ENCODE measurements at places on chromosomes 3 and 15.

GRCh38 chr3:148759430-148759829 lies 61.7 kb downstream of the AGTR1 start:
- H3K4me1 ChIP-seq = no peaks in the 10 kb centered on the region
- no peak overlapping the region for H3K27ac ChIP-seq
- DNase-seq = no peak
- no peak overlapping the region for H3K4me3 ChIP-seq

GRCh38 chr3:127679534-127680145 lies 6.9 kb downstream of the ABTB1 start:
- H3K4me1 ChIP-seq = peaks cover 14% of the 10 kb centered on the region
- DNase-seq = no peak
- no peak overlapping the region for H3K4me3 ChIP-seq
- H3K36me3 ChIP-seq = peaks cover 2% of the 10 kb centered on the region

- H3K27ac ChIP-seq = no peak overlapping the region
- no peaks in the 10 kb centered on the region for H3K27me3 ChIP-seq
- no peaks in the 10 kb centered on the region for H3K4me1 ChIP-seq
- no peak overlapping the region for H3K4me3 ChIP-seq
Observed at GRCh38 chr3:168333410-168333935, 237.7 kb upstream of the GOLIM4 start.

DNA sequence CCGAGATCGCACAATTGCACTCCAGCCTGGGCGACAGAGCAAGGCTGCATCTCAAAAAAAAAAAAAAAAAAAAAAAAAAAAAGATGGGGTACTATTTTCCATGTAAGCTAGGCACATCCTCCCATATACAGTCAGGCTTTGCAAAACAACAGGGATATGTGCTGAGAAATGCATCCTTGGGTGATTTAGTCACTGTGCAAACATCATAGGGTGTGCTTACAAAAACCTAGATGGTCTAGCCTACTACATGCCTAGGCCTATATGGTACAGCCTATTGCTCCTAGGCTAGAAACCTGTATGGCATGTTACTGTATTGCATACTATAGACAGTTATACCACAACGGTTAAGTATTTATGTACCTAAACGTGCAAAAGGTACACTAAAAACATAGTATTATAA lies 75.0 kb downstream of the TTBK2 start:
- no peaks in the 10 kb centered on the region for H3K4me1 ChIP-seq
- no peaks in the 10 kb centered on the region for H3K27me3 ChIP-seq
- H3K36me3 ChIP-seq = peaks cover 5% of the 10 kb centered on the region
- no peak for DNase-seq
- no peak overlapping the region for H3K27ac ChIP-seq

DNA sequence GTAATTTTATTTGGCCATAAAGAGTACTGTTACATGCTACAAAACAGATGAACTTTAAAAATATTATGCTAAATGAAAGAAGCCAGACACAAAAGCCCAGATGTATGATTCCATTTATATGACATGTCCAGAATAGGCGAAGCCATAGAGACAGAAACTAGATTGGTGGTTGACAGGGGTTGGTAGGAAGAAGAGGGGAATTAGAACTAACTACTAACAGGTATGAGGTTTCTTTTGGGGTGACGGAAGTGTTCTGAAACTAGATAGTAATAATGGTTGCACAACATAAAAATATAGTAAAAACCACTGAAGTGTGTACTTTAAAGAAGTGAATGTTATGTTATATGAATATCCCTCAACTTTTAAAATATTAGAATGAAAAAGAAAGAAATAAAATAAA lies 66.1 kb downstream of the GBE1 start:
- no peak for DNase-seq
- H3K27me3 ChIP-seq = no peaks in the 10 kb centered on the region
- H3K27ac ChIP-seq = no peak overlapping the region
- H3K36me3 ChIP-seq = peaks cover 11% of the 10 kb centered on the region
- no peak overlapping the region for H3K4me3 ChIP-seq
- no peaks in the 10 kb centered on the region for H3K4me1 ChIP-seq

DNA sequence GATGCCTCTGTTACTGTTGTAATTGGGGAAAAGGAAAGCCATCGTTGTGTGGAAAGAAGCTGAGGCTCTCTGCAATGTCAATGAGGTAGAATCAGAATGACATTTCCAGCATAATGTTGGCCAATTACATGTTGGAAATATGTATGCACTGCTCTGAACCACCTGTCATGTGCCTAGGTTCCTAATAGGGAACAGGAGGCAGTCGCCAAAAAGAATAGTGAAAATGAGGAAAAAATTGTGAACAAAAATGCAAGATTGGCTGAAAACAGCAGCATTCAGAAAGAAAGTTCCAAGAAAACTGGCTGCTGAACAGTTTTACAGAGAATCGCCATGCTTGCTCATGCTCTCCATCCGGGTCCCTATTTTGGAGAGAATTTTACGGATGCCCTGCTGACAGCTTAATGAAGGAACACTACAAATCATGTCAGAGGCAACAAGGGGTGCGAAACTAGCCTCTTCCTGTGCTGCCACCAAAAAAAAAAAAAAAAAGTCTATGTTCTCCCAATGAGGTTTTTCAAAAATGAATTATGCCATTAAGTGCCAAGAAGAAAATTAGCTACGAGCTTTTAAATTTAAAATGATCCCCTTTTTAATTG lies 305.9 kb upstream of the ARRDC4 start:
- H3K36me3 ChIP-seq = no peaks in the 10 kb centered on the region
- H3K4me3 ChIP-seq = no peak overlapping the region
- no peak for DNase-seq
- no peaks in the 10 kb centered on the region for H3K4me1 ChIP-seq
- H3K27ac ChIP-seq = no peak overlapping the region
- H3K27me3 ChIP-seq = peaks cover 12% of the 10 kb centered on the region

DNA sequence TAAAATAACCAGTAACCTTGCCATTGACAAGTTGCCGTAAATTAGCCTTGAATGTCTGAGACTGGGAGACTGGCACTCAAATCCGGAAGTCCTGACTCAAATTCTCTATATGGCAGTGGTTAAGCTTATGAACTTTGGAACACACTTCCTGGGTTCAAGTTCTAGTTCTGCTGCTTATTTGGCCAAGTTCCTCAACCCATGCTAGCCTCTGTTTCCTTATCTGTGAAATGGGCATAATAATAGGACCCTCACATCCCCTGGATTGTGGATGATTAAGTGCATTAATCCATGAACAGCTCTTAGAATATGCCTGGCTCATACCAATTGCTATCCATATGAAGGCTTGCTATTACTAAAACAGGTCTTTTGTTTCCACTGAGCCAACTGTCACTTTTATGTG lies 311.5 kb downstream of the EDEM1 start:
- no peak overlapping the region for H3K4me3 ChIP-seq
- peaks cover 12% of the 10 kb centered on the region for H3K4me1 ChIP-seq
- DNase-seq = no peak
- H3K36me3 ChIP-seq = no peaks in the 10 kb centered on the region
- no peaks in the 10 kb centered on the region for H3K27me3 ChIP-seq
- no peak overlapping the region for H3K27ac ChIP-seq

DNA sequence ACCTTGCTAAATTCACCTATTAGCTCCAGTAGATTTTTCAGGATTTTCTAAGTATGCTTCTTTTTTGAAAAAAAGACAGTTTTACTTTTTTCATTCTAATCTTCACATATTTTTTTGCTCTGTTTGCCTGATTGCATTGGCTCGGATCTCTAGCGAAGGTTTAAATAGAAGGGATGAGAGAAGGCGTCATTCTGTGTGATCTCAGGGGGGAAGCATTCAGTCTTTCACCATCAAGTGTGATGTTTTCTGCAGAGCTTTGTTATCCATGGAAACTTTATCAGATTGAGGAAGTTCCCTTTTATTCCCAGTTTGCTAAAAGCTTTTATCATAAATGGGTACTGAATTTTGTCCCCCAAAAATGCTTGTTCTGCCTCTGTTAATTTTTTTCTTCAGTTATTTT lies 120.3 kb downstream of the LRRK1 start:
- no peak overlapping the region for H3K27ac ChIP-seq
- DNase-seq = no peak
- no peaks in the 10 kb centered on the region for H3K36me3 ChIP-seq
- H3K27me3 ChIP-seq = peaks cover 37% of the 10 kb centered on the region

DNA sequence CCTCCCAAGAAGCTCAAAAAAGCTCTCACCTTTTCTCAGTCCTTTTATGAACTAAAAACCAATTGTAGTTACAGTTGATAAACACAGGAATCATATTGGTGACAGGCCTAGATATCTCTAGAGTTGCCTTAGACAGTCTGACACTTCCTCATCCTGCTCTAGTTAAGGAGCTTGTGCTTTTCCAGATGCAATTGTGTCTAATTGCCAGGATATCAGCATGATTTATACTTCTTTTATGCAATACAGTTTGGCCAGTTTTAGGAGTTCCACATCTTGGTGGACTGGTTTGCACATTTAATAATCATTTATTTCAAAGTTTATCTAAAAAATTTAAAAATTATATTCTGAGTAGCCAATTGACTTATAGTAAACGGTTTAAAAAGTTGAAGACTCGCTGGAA lies 95.7 kb downstream of the DUT start:
- DNase-seq = no peak
- H3K4me1 ChIP-seq = no peaks in the 10 kb centered on the region
- no peaks in the 10 kb centered on the region for H3K36me3 ChIP-seq
- no peaks in the 10 kb centered on the region for H3K27me3 ChIP-seq
- H3K27ac ChIP-seq = no peak overlapping the region
- H3K4me3 ChIP-seq = no peak overlapping the region

- no peak overlapping the region for H3K4me3 ChIP-seq
- H3K27me3 ChIP-seq = no peaks in the 10 kb centered on the region
- peaks cover 14% of the 10 kb centered on the region for H3K36me3 ChIP-seq
Observed at GRCh38 chr3:149080011-149080698, 6.2 kb downstream of the HLTF start.

All from activated CD4-positive, alpha-beta T cell treated with anti-CD3 and anti-CD28 coated beads for 36 hours (primary cell).